Myocyte (in vitro differentiated cells): ENCODE measurements at places on chromosomes 16 and 17. TPM values are rescaled to one million over a fixed set of nuclear protein-coding genes. Genes with fewer than 3 reads are reported as not detected.

DNA sequence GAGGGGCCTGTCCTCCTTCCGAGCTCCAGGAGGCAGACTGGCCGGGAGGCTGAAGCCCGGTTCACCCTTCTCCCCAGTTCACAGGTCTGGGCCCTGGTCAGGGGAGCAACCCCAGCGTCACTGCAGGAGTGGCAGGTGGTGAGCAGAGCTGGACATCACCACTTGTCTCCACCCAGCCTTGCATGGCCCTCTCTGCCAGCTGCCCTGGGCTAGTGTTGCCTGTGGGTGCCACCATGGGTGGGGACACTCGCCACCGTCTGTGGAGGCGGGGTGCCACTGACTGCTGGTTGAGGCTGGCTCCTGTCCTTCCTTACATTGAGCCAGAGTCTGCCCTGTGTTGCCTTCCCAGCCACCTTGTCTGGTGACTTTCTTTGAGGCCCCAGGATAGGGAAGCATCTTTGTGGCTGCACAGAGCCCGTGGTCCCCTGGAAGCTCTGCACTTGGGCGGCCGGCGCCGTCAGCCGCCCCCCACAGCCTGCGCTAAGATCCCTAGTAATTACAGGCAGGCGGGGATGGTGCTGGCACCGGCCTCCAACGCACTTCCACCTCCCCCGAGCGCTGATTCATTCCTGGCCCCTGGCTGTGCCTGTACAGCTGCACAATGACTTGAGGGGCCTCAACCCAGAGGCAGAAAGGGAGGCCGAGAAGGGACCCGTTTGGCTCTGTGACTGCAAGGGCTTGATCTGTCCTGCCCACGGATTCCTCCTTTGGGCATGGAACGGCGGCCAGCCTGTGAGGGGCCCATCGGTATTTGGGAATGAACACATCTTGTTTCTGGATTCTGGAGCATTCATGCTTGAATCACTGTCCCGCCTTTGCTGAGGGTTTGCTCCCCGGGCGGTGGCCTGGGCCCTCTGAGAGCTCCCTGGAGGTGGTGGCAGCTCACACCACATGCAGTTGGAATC lies 5.2 kb downstream of the BAIAP2 start:
- peak; percentile 84 for DNase-seq

GRCh38 chr16:12620150-12620549 lies 183.5 kb downstream of the CPPED1 start:
- no peak for DNase-seq

DNA sequence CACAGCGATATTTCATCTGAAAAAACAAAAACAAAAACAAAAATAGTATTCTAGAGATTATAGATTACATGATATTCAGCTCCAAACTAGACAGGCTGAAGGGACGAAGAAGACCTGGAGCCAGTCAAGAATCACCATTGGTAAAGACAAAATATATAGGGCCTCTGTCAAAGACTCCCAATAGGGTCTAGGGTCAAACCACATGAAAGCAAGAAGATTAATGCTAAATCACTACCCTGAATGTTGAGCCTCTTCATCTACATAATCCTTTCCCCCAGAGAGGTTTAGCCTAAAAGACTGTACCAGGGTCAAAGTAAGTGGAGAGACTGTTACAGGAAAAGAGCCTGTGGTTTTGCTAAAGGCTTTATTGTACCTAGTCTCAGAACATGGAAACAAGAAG lies 10.8 kb upstream of the NME1 start:
- no peak for DNase-seq

DNA sequence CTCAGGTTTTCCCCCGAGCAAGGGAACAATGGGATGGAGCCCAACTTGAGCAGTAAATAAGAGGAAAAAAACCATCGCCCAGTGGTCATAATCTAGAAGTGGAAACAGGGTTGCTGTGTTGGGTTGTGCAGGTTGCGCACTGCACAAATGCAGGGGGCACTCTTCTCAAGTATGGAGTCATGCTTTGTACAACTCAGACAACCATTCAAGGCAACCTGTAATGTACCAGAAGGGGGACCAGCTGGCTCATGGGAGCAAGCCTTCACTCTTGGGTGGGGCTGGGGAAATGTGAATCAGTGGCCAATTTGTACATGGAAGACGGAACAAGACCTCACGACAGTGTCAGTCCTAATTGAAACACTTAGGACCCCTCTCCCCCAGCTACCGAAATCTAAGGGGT lies 23.9 kb upstream of the LITAF start:
- no peak for DNase-seq

Gene MMP25
- 0.05 TPM in 2 replicates for total RNA-seq
